IMR-90 (cell line): ENCODE measurements at places on chromosomes 2 and 18. TPM values are rescaled to one million over a fixed set of nuclear protein-coding genes. Genes with fewer than 3 reads are reported as not detected.

Gene CYS1
- polyA plus RNA-seq: 0.12 and 0.17 TPM in 2 replicates

Gene NXPH2
- polyA plus RNA-seq: not detected in 2 replicates

Gene CNDP1
- not detected in 2 replicates for polyA plus RNA-seq

Gene POMC
- 0.17 and 0.47 TPM in 2 replicates for polyA plus RNA-seq

Gene DLGAP1
- 0.04 and 0.09 TPM in 2 replicates for polyA plus RNA-seq
